ENCODE measurements at places on chromosomes 7 and 10. TPM values are rescaled to one million over a fixed set of nuclear protein-coding genes. Genes with fewer than 3 reads are reported as not detected.

RNF148 gene
- 0.48 TPM for total RNA-seq

BLNK gene
- 0.86 TPM for total RNA-seq

RNF32 gene
- total RNA-seq = 0.38 TPM

DNA sequence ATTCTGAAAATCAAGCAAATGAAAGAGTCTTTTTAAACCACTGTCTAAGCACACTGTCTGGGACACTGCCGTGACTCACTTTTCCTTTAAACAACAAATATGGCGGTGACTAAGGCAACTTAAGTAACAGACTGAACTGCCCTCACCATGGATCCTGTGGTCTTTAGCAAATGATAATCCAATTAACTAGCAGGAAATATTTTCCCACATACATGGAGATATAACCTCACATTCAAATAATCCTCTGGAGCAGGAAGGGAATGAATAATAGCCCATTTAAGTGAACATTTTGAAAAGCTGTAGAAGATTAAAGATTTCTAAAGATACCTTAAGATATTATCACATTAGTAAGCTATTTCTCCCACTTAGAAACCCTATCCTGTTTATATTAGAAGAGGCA, 40.3 kb upstream of the LRRC17 start:
- no peak for DNase-seq

DNA sequence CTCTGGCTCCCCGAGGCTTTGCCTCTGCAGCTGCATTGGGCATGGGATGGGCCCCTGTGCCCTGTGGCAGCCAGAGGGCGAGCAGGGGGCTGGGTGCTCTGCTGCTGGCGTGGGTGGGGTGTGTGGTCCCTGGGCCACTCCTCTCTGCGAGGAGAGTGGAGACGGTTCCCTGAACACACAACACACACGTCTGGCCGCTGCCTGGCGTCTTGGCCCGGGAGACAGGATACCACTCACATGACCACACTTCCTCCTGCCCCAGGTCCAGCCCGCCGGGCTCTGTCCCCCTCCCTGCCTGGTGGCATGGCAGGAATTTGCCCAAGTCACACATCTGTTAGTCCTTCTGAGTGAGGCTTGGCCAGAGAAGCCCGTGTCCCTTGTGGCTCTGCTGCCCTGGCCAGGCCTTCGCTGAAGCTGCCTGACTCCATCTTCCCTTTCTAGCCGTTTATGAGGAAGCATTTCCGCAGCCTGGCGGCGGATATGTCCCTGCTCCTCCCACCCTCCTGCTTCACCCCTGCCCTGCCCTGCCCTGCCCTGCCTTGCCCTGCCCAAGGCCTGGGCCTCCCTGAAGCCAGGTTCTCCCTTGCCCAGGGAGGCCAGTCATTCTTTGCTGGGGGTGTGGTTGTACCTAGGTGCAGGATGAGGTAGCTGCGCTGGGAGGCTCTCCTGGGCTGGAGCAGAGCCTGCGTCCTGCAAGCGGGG, 3.0 kb downstream of the BRI3 start:
- peak; percentile 92 for DNase-seq

GRCh38 chr10:77479586-77479985, 158.0 kb downstream of the KCNMA1 start:
- no peak for DNase-seq

GRCh38 chr10:72697716-72698115, 5.8 kb downstream of the MCU start:
- no peak for DNase-seq
